ENCODE measurements at places on chromosomes 1 and 21.

DNA sequence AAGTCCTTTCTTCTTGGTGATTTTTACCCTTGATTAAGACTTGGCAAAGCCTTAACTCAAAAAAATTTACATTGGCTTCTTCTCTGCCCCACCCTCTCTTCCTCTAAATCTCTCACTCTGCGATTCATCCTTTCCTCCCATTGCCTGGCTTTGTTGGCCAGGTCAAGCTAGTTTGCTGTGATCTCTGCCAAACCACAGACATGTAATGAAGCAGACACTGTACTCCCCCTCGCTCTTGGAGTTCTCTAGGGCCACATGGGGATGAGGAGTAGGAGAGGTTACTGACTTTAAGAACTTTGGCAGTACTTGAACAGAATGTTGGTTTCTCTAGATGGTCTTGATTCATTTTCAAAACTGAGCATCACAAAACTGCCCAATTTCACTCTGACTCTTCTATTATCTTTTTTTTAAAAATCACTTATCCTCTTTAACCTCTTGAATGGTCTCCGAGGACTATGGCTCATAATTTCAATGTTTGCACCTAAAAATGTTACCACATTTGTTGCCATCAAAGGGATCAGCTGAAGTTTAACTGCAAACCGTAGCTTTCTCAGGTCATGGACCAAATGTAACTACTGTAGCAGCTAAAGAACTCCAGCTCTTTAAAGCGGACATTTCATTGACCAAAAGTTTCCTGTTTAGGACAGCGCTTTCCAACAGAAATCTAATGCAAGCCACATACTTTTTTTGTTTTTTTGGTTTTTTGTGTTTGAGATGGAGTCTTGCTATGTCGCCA, 62.7 kb upstream of the IPO9 start:
- DNase-seq = no peak

GRCh38 chr1:229694053-229694693, 68.1 kb downstream of the URB2 start:
- no peak for DNase-seq

- DNase-seq = peak; percentile 73
Measured at GRCh38 chr1:24928689-24929397, 1.2 kb downstream of the RUNX3 start.

- no peak for DNase-seq
Measured at GRCh38 chr1:15678578-15678977, 5.5 kb upstream of the PLEKHM2 start.

GRCh38 chr1:92883297-92883696, 51.5 kb downstream of the RPL5 start:
- no peak for DNase-seq

- no peak for DNase-seq
Measured at GRCh38 chr1:172893146-172893841, 157.4 kb downstream of the TNFSF18 start.

DNA sequence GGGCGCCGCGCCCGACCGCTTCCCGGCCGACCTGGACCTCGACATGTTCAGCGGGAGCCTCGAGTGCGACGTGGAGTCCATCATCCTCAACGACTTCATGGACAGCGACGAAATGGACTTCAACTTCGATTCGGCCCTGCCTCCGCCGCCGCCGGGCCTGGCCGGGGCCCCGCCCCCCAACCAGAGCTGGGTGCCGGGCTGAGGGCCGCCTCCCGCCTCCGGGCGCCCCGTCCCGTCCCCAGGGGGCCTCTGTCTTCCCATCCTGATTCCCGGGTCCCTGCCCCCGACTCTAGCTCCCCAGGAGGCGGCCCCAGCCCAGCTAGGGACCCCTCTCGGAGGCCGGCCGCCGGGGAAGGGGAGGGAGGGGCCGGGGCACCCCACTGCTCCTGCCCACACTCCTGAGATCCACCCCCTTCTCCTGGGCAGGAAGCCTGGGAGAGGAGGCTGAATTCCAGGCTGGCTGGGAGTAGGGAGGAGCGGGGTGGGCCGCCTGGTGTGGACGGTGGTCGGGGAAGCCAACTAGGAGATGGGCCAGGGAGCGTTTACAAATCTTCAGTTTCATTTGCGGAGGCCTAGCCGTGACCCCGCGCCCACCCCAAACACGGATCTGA, 21.4 kb downstream of the FOXO6 start:
- DNase-seq = no peak

GRCh38 chr1:82778612-82779011, 977.9 kb downstream of the ADGRL2 start:
- no peak for DNase-seq

DNA sequence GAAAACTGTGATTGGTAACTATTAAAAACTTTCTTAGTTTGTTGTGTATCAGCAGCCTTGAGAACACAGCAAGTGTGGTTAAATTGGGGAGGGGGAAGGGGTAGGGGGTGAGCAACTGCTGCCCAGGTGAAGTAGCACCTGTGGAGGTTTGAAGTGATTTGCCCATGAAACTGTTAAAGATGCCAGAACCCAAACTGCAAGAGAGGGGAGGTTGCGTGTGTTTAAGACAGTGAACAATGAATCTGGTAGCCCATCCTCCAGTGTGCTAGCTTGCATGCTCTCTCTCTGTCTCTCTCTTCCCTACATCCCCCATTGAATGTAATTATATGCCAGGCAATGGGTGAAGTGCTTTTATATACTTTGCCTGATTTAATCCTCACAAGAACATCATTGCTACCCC, 154.7 kb downstream of the RUNX1 start:
- DNase-seq = no peak

DNA sequence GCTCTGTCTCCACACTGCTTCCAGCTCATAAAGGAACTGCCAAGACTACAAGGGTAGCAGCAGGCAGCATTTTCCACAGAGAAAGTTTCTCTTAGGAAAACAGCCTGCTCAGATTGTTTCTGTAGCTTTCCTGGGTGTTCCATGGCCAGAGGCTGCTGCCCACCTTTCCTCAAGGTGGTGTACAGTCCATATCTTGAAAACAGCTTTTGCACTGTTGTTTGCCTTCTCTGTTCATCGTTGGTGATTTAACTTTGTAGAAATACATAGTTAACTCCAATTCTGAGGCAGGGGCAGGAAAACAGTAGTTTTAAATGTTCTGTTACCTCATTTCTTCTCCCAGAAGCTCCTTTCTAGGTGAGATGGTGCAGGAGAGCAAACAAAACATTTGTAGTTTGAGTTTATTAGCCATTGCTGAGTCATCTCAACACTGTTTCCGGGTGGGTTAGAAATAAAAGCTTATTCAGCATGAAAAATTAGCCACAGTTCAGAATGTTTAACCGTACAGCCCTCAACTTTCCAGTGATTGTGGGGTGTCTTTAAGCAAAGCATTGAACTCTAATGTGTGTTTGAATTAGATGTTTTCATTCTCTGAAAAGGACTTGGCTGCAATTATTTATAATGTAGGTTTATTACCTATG, 41.7 kb downstream of the DIP2A start:
- DNase-seq = no peak

DNA sequence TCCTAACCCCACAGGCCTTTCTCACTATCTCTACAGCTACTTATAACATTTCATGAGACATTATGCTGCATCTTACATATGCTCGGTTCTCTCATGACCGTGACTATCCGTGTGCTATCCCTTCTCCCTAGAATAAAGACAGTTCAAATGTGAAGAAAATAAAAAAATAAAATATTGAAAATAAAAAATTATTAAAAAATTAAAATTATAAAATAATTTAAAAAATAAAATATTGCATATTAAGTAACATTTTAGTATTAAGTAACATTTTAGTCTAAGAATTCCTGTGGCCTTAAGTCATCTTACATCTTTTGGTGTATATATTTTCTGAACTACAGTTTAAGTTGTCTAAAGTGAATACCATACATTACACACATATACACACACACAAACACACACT, 415.5 kb downstream of the DPYD start:
- no peak for DNase-seq

- no peak for DNase-seq
Measured at GRCh38 chr1:185345913-185346720, 29.1 kb upstream of the IVNS1ABP start.

GRCh38 chr1:116496380-116496779, 74.4 kb downstream of the CD58 start:
- no peak for DNase-seq

GRCh38 chr1:10025354-10025753, 7.4 kb upstream of the UBE4B start:
- no peak for DNase-seq

DNA sequence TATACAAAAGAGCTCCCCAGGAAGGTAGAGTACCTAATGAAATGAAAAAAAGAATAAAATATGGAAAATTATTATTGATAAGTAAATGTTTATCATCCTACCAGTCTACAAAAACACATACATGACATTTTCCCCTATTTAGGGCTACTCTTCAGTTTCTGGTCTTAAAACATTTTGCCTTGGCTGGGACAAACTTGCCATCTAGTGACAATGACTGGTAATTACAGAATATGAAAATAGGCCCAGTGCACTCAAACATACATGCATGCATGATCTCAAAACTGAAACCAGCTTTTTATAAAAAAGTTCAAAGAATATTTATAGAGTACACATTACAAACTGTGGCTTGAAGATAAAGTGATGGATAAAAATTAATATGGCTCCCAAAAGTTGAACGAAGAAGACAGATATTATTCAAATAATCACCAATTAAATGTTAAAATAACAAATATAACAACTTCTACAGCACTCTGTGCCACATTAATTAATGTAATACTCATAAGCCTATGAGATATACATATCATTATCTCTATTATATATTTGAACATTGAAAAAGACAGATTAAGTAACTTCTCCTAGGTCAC, 10.5 kb upstream of the RNPC3 start:
- DNase-seq = no peak

- DNase-seq = no peak
Measured at GRCh38 chr21:46151261-46151988, 4.0 kb downstream of the FTCD start.

GRCh38 chr21:46254208-46254975, 25.8 kb upstream of the LSS start:
- no peak for DNase-seq

DNA sequence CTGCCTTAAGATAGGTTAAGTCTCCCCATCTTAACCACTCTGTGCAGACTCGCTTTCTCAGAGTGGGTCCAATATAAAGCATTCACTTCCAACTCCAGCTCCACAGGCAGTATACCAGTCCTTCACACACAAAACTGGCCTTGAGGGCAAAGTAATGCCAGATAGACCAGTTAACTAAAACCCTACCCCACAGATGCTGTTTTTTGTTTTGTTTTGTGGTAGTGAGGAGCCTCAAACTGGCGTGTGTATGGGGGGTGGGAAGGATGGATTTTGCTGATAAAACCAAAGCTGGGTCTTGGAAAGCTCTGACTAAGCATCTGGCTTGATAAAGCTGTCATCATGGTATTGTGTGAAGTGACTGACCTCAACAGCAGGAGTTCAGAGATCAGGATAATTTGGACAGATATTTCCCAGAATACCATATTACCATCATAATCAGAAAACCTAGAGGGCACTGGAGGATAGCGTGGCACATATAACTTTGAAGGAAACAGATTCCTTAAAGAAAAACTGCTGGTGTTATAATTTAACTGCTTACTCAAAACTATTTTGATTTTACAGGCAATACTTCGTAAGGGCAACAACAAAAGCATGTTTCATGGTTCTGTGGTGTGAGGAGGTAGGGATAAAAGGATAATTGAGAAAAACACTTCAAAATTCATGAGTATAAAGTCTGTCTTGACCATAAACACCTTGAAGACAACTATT, 29.6 kb upstream of the CPLANE2 start:
- no peak for DNase-seq

GRCh38 chr1:242402956-242403355, 121.5 kb downstream of the PLD5 start:
- DNase-seq = no peak

GRCh38 chr21:36927719-36928117, 38.8 kb downstream of the HLCS start:
- peak; percentile 90 for DNase-seq

GRCh38 chr1:243454328-243454997, 198.6 kb downstream of the SDCCAG8 start:
- DNase-seq = no peak

GRCh38 chr1:161218301-161219077, 3.4 kb downstream of the FCER1G start:
- no peak for DNase-seq

- DNase-seq = no peak
Measured at GRCh38 chr1:36098650-36099365, 10.1 kb downstream of the ADPRS start.

DNA sequence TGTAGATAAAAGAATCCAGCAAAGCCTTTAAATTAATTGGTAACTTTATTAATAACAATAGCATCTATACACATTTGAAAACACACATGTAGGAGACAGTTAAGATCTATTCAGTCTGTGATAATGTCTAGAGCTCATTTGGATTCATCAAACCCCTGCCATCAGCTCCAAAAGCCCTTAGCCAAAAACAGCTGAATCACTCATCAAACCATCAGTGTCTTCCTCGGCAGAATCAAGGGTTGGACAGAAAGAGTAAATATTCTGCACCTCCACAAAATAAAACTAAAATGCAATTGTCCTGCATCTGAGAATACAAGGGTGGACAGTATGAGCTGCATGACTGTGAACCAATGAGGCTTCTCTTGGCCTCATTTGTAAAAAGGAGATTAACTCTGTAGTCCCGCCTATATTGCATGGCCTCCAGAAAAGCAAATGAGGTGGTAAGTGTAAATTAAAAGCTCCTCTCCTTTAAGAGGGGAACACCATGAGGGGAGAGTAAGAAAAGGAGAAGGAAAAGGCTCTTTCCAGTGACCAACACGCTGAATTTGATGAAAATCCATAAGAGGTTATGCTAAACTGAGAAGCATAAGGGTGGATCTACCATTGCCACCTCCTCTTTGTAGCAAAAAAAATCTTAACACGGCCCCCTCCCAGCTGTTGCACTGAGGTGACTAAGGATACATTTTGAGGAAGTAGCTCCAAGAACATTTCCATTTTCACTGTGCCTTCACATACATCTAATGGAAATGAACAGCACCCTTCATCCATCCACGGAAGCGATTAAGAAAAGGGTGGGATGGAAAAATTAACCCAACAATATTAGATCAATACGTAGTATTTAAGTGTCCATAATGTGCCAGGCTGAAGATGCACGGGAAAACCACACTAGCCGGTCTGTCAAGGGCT, 14.7 kb upstream of the BOLA1 start:
- DNase-seq = peak; percentile 41

GRCh38 chr1:76841460-76841859, 25.8 kb upstream of the ST6GALNAC5 start:
- no peak for DNase-seq

GRCh38 chr1:34398916-34399275, 222.2 kb downstream of the C1orf94 start:
- no peak for DNase-seq

- DNase-seq = no peak
Measured at GRCh38 chr21:36210779-36211659, 54.4 kb downstream of the DOP1B start.

- DNase-seq = no peak
Measured at GRCh38 chr1:71166178-71167173, 85.6 kb upstream of the ZRANB2 start.

DNA sequence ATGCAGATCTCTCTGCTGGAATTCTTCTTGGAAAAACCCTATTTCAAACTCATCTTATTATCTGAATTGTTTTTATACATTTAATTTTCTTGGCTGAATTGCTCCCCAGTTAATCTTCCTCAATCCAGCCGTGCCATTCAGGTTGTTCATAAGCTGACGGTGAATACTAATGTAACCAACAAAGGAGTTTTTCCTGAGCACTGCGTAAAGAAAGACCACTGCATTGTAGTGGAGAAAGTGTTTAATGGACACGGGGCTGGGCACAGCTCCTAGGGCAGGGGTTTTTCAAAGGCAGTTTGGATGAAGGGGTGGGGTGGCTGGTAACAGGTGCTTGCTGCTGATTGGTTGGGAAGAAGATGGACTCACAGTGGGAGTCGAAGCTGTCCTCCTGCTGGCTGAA, 820.3 kb downstream of the ADGRL2 start:
- no peak for DNase-seq

GRCh38 chr1:27130798-27131197, 24.1 kb downstream of the SLC9A1 start:
- DNase-seq = no peak

Data from stimulated activated CD8-positive, alpha-beta memory T cell treated with anti-CD3 and anti-CD28 coated beads, Interleukin-4, amount 100 ng/mL, for 48 hours (primary cell).